NCI-H1436 treated with DMSO at 0.1 percent for 48 hours (cell line): ENCODE measurements at places on chromosomes 7 and 10.

GRCh38 chr10:59336632-59337031 is 25.7 kb downstream of the FAM13C start:
- DNase-seq, result no peak

DNA sequence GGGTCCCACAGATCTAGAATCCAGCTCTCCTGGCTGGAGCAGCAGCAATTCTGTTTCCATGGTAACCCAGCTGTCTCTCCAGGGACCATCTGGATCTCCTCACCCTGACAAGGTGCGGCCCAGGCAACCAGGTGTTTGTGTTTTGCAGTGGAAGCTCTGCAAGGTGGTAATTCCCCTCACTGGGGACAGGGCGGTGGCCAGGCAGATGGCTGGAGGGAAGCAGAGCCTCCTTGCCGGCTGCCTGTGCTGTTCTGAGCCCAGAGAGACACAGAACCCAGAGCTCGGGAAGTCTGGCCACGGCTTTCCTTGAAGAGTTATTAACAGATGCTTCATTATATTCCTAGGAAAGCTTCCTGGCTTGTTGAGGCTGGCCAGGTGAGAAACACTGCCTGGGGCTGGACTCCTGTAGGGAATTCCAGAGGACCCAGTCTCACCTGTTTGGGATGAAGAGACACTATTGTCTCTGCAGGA is 118.2 kb upstream of the PPIF start:
- no peak for DNase-seq

DNA sequence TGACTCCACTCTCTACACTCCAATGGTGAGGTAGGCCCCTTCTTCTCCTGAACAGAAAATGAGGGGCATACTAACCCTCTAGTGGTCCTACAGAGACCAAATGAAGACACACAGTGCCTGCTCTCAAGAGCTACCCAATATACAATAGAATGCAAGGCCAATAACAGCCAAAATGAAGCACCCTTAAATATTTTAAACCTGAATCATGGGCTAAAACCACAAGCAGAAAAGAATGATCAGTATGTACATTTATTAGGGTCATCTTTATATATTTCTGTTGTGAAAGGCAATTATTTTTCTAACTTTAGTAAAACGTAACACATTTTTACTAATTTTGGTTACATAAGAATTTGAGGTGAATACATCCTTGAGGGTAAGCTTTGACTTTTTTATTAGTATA is 49.9 kb upstream of the COL1A2 start:
- no peak for DNase-seq

DNA sequence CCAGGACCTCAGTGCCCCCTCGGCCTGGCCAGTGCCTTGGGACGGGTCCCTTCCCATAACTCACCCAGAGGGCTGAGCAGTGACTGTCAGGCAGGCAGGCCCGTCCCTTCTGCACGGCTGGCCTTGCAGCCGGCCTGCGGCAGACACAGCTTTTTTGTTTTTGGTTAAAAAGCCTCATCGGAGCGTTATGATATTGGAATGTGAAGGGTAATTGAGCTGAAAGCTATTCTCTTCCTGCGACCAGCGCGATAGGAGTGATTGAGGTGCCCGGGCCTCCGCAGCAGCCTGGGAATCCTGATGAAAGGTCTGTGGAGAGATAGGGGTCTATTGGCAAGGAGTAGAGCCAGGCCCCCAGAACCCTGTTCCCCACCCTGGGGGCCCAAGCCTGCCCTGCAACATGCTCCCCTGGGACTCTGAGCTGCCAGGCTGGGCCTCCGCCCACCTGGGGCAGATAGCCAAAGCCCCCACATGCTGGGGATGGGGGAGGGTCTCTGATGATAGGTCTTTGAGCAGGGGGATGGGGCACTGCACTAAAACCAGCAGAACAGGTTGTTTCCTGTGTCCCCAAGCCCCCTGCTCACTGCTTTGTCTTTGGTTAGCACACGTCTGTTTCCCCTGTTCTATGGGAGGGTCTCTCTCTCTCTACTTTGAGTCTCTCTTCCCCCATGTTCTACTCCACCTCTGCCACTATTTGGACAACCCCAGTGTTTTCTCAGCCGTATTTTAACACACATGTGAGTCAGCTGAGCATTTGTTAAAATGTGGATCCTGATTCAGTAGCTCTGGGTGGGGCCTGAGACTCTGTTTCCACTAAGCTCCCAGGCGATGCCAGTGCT is 131.9 kb downstream of the CDH23 start:
- DNase-seq, result no peak

DNA sequence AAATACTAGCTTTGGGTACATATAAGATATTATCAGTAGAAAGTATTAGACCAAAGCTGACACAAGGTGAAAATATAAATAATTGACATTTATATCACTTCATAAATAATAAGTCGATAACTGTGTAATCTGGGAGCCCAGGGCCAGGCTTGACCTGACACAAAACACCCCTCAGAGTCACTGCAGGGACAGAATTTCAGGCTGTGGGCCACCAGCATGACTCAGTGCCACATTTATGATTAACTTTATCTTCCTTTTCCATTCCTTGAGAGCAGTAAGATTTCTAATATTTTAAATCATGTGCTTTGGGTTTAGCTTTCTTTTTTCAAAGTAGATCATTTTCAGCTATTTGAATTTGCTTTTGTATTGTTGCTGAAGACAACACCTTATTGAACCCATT is 102.9 kb upstream of the NFE2L3 start:
- no peak for DNase-seq

- no peak for DNase-seq
Observed at GRCh38 chr10:133150226-133150625, 9.8 kb upstream of the KNDC1 start.

DNA sequence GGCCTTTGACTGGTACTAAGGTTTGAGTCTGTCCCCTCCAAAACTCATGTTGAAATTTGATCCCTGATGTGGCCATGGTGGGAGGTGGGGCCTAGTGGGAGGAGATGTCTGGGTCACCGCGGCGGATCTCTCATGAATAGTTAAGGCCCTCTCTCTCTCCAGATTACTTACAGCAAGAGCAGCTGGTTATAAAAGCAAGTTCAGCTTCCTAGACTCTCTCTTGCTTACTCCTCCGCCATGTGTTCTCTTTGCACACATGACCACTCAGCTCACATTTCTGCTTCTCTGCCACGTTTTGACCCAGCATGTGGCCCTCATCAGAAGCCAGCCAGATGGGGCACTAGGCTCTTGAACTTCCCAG is 29.9 kb upstream of the ZMIZ1 start:
- no peak for DNase-seq

- peak; percentile 18 for DNase-seq
Observed at GRCh38 chr10:11515596-11516430, 95.6 kb downstream of the USP6NL start.

GRCh38 chr7:29896685-29897411 is 90.5 kb downstream of the WIPF3 start:
- no peak for DNase-seq

- DNase-seq, result no peak
Observed at GRCh38 chr7:121744877-121745276, 128.1 kb upstream of the PTPRZ1 start.

DNA sequence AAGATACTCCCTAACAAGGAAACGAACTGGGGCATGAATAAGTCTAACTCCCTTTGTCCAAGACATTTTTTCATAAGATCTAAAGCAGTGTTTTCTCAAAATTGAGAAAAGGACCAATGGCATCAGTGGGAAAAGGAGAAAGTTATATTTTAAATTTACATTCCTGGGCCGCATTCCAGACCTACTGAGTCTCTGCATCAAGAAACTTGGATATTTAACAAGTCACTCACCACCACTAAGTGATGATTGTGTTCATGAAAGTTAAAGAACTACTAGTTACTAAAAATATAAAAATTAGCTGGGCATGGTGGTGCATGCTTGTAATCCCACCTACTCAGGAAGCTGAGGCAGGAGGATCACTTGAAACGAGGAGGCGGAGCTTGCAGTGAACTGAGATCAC is 149.6 kb upstream of the MEOX2 start:
- no peak for DNase-seq

DNA sequence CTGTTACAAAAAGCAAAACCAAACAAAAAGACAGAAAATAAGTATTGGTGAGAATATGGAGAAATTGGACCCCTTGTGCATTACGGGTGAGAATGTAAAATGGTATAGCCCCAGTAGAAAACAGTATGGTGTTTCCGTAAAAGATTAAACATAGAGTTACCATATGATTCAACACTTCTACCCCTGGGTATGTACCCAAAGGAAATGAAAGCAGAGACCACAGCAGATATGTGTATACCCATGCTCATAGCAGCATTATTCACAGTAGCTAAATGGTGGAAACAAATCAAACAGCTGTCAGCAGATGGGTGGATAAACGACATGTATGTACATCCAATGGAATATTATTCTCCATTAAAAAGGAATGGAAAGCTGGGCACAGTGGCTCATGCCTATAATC is 42.4 kb downstream of the STARD3NL start:
- no peak for DNase-seq

DNA sequence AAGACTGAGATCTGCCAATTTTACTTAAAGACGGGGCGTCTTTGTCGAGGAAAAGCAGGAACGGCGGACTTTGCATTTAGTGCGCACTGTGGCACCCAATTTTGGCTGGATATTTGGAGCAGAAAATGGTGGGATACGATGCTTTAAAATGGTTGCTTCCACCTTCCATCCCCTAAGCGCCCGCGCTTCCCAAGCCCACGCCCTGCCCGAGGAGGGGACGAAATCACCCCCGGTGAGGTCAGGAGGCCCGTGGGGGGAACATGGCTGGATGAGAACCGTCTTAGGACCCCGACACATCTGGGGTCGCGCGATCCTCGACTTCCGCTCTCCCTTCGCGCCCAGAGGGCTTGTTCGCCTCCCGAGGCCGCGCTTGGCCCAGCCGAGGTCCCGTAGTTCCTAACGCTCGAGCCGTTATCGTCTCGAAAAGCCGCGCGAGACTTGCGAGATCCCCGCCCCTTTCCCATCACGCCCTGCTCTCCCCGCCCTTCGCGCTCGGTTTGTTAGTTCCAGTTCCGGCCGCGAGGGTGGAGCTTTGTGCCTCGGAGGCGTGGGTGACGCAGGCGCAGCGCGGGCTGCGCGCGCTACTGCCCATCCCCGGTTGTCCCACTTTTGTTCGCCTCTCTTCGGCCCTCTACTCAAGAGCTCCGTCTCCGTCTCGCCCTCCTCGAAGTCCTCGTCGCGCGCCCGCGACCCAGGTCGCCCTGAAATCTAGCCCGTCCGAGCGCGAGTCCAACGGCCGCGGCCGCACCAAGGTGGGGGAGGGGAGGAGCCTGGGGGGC is at the start of gene SRRT:
Gene SRRT (plus strand): TSS at position 527 of the 779 bp plus-strand sequence. CDS start 488 bp downstream, outside the sequence.
- DNase-seq, result peak; percentile 87

DNA sequence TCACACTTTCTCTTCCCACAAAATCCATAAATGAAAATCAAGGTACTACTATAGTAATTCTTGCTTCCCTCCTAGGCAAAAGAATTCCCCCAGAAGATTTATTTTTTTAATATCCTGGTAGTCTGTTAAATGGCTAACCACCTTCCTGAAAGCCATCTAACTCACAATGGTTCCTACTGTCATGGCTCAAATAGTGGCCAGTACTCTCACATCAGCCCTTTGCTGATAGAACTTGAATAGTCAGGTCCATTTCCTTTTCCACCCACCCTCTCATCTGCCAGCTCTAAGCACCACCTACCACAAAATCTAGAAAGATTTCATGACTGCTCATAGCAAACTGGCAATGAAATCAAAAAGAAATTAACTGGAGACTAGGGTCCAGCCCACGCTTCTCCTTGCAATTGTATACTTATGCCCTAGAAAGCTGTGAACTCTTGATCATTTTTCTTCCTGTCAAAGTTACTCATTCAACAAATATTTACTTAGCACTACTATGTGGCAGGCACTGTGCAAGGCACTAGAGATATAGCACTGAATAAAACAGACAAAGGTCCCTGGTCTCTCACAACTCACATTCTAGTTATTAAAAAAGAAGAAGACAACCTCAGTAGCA is 60.4 kb downstream of the ARMH3 start:
- DNase-seq, result no peak

DNA sequence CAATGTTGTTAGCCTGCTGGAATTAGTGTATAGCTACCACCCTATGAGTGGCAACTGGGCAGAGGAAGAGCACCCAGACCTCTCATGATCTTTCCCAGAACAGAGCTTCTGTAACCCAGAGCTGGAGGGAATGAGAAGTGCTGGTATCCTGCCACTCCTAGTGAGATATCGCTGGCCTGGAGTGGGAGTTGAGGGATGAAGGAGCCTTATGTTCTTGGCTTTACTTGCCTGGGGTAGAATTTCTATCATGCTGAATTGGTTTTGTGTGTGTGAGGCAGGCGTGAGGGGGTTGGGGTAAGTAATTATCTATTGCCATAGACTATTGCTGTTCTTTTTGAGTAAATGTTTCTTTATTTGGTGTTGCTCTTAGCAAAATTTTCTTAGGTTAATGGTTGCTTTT is 146.6 kb downstream of the ATRNL1 start:
- DNase-seq, result no peak

DNA sequence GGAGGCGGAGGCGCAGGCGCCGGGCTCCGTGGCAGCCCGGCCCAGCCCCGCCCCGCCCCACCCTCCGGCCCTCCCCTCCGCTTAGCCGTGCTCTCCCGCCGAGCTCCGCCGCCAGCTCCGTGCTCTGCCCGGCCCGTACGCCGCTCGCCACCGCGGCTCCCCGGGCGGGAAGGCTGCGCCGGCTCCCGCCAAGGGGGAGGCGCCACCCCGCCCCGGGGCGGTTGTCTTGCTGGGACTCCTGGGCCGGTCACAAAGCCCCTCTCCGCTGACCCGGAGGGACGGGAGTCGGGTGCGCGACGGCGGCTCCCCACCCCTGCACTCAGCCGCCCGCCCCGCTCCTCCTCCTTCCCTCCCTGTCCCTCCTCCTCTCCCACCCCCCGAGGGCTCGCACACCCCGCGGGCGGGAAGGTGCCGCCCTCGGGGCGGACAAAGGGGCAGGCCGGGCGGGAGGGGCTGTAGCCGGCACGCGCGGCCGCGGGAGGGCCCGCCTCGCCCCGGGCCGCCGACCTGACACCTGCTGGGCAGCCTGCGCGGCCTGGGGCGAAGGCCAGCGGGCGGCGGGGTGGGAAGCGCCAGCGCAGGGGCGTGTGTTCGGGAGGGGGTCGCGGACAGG is 11.5 kb upstream of the SP8 start:
- no peak for DNase-seq

DNA sequence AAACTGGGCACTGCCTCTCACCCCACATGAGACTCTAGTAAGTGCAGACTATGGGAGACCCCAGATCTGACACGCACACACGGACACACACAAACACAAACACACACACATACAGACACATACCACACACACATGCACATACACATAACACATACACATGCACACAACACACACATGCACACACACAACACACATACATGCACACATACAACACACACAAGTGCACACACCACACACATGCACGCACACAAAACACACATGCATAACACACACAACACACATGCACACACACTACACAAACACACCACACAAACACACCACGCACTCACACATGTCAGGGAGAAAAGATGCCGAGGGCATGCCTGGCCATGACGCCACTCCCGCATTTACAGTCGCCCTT is 205.5 kb downstream of the TYW1B start:
- DNase-seq, result no peak
